ENCODE measurements at places on chromosomes 16 and 17.

DNA sequence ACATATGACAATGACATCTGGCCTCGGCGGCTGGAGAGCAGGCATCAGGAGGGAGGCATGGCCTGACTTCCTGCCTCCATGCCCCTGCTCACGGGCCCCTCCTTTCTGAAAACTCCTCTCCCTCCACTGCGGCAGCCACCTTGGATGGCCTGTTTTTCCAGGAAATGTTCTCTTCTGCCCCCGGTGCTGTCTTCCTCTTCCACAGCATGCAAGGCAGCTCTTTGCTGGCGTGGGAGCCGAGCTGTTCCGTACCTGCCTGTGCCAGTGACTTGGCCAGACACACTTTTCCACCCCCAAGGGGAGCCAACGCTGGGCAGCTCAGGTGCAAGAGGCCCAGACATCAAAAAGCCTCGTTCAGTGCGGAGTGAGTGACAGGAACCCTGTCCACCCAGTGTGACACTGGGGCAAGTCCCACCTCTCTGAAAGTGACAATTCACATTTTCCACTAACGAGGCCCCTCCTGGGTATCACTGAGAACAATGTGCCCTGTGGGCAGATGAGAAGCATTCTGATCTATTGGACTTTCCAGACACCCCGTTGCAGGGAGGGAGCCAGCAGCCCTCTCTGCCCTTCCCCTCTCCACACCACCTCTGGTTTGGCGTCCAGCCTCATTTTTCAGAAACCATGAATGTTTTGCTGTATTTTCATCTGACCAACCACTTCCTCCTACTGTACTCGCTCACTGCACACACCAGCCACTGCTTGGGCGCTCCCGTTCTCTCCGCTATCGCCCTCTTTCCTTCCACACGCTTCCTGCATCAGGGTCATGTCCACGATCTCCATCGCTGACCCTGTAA is 31.2 kb downstream of the NSMCE1 start:
- DNase-seq, result no peak

GRCh38 chr17:50642722-50643656 is 8.3 kb downstream of the ABCC3 start:
- no peak for DNase-seq

DNA sequence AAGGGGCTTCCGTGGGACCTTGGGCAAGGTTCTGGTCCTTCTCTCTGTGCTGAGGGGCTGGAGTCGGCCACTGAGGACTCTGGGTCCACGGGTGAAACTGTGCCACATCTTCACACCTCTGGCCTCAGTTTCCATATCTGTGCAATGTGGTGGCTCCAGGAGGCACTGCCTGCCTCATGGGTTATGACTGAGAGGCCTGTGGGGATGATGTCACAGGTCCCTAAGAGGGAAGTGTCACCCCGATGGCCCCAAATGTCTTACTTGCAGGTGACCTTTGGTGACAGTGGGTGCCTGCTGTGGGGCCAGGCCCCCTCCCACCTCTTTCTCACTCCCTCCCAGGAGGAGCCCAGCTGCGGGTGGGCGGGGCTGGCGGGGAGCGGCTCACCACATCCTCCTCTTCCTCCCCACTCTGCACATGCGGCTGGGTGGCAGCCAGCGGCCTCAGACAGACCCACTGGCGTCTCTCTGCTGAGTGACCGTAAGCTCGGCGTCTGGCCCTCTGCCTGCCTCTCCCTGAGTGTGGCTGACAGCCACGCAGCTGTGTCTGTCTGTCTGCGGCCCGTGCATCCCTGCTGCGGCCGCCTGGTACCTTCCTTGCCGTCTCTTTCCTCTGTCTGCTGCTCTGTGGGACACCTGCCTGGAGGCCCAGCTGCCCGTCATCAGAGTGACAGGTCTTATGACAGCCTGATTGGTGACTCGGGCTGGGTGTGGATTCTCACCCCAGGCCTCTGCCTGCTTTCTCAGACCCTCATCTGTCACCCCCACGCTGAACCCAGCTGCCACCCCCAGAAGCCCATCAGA is at the start of gene IL21R:
IL21R (plus strand) TSS at position 407 of the 801 bp plus-strand sequence. CDS start 27,898 bp downstream, outside the sequence.
- no peak for DNase-seq

- DNase-seq, result no peak
Measured at GRCh38 chr16:22614271-22614947, 103.7 kb downstream of the NPIPB5 start.

- DNase-seq, result no peak
Measured at GRCh38 chr16:72409423-72409822, 237.5 kb upstream of the PMFBP1 start.

GRCh38 chr17:65780111-65780510 is 218.7 kb upstream of the AXIN2 start:
- DNase-seq, result no peak

DNA sequence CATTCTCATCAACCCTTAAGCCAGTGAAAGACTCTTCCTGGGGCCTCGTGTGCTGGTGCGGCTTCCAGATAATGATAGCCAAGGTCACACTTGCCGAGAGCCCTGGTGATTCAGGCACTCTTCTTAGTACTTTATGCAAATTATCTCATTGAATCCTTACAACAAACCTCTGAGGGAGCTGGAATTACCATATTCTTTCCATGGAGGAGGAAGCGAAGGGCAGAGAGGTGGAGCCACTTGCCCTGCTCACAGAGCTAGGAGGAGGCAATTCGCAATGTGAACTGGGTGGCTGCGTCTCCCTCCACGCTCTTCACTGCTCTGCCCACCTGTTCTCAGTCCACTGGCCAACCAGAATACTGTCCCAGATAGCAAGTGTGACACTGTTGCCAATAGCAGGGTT is 409.7 kb downstream of the SNX29 start:
- no peak for DNase-seq

- DNase-seq, result no peak
Measured at GRCh38 chr17:32302860-32303649, 37.4 kb downstream of the RHBDL3 start.

GRCh38 chr16:84959045-84959576 is 52.2 kb downstream of the ZDHHC7 start:
- DNase-seq, result no peak

DNA sequence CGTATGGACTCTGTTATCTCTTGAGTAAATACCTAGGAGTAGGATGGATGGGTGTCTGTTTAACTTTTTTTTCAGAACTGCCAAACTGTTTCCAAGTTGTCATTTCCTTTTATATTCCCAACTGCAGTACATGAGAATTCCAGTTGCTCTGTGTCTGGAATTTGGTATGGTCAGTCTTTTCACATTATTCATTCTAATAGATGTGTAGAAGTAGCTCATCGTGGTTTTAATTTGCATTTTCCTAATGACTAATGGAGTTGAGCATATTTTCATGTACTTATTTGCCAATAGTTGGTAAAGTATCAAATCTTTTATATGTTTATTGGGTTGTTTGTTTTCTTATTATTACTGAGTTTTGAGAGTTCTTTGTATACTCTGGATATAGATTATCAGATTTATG is 27.0 kb downstream of the MRTFB start:
- no peak for DNase-seq

DNA sequence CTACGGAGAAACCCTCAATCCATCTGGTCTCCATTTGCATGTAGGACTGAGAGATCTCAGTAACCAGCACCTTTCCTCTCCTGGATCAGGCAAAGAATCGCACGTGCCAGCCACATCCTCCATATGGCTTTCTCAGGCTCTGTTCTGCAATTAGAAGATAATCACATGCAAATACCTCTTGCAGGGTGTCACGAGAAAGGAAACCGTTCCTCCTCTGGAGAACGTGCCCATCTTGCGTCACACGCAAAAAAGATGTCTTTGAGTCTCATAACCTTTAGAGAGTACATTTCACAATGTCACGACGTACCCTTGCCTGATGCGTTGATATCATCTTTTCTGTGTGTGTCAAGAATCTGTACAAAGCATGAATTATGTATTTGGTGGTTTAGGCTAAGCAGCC is 36.2 kb upstream of the DNAH17 start:
- DNase-seq, result no peak

DNA sequence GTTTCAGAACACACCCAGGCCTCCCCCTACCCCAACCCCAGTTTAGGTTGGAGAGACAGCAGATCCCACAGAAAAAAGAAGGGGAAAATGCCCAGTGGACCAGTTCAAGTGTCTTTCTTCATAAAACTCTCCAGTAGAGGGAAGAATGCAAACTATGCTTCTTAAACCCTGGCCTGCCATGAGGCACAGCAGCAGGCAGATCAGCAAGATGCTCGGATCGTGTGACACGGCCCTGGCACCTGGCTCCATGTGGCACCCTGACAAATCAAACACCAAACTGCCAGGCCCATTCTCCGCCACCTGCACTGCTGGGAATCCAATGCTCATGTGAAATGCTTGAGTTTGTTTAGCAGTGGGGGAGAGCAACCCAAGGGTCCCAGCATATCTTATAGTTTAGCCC is 166.8 kb downstream of the SOX9 start:
- DNase-seq, result no peak

DNA sequence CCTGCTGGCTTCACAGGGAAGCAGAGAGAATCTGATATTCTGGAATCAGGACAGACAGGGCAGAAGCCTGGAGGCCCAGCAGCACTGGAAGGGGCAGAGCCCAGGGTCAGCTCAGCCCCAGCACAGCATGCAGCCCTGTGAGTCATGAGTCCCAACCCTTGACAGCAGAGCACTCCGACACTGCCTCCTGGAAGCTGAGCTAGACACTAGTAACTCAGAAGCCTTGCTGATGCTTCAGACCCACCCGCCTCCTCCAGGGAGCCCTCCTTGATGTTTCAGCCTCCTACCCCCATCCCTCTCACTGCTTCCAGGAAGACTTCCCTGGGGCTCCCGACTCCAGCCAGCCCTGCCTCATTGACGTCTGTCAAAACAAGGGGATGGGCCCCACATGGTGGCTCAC is 6.9 kb downstream of the CAMKK1 start:
- DNase-seq, result no peak

DNA sequence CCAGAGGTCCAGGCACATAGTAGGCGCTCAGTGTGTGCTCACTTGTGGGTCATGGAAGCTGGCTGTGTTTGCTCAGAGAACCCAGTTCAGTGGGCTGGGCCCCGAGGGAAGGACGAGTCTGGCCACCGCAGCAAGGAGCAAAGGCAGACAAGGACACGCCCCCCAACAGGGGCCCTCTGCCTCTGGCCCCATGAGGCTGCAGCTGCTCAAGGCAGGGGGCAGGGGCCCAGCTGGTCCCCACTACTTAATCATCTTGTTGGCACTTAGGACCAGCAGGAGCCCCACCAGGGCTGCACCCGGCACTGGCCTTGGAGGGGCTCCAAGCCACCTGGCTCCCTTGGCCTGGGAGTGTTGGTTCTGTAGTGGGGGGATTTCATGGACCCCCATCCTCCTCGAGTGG is 16.1 kb downstream of the KCNJ12 start:
- no peak for DNase-seq

DNA sequence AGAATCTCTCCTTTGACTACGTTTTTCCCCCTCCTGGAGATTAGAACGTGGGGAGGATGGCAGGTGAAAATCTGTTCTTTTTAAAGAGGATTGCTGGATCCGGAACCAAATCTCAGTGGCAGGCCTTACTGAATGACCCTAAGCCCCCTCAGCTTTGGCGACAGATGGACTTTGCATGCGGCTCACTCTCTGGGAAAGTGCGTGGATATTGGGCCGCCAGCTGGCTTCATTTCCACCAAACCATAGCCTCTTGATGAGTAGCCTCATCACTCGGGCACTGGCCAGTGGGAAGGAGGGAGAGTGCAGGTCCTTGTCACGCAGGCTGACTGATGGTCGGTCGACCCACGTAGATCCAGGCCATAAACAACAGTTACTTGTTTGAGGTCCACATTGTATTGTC is 31.3 kb upstream of the CCDC182 start:
- no peak for DNase-seq

DNA sequence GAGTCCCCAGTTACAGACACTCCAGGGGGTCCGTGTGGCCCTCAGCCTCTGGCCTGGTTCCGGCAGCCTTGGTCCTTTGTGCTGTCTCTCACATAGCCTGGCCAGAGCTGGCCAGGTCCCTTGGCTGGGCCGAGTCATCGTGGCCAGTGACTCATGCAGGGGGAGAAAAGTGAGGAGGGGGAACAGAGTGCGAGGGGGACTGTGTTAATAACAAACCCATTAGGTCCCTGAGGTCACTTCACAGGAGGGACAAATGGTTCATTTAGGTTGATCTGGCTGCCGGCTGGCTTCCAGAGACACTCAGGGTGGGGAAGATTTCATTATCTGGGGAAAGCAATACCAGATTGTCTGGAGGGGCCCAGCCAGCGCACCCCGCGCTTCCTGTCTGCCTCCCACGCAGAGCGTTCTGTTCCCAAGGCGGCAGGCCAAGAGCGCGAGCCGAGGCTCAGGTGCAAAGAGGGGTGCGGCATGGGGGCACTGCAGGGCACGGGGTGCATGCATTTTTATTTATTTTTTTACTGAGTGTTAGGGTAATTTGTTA is 223.1 kb downstream of the SEC14L1 start:
- no peak for DNase-seq

DNA sequence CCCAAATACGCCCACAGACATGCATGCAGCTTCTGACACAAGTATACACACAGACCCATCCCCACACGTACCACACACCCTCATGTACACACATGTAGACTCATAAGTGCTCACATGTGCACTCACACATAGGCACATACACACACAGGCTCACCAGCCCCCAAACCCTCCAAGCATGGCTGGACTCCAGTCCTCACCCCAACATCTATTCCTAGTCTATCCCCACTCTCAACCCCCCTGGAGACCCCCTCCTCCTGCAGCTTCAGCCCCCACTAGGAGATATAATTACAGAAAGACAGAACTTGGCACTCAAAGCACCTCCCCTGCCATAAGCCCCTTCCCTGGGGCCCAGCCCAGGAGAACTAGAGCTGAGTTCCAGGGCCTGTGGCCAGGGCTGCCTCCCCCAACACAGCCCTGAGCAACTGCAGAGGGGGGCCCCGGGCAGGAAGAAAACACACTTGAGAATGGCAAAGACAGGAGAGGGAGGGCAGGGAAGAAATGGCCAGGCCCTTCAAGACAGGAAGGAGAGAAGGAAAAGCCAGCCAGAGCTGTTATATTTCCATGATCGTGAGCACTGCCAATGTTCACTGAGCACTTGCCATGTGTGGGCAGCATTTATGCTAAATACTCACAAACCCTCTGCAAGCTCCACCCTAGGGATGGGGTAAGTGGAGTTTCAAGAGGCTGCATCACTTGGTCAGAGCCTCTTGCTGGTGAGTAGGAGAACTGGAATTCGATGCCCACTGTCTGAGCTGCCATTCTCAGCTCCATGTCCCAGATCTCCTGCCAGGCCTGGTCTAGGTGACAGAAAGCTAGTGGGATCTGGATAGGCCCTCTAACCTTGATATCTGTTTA is 224.5 kb downstream of the ZNF423 start:
- no peak for DNase-seq

GRCh38 chr16:90047714-90048346 is 28.6 kb upstream of the DBNDD1 start:
- DNase-seq, result no peak

GRCh38 chr17:74748529-74749278 is at the start of gene NHERF1:
TSS of gene NHERF1 (plus strand) at chr17:74748628. CDS start at chr17:74748847, 219 bp downstream.
- no peak for DNase-seq

- no peak for DNase-seq
Measured at GRCh38 chr16:77585379-77586251, 136.7 kb upstream of the NUDT7 start.

GRCh38 chr16:68954911-68955635 is 111.7 kb downstream of the TANGO6 start:
- DNase-seq, result no peak

DNA sequence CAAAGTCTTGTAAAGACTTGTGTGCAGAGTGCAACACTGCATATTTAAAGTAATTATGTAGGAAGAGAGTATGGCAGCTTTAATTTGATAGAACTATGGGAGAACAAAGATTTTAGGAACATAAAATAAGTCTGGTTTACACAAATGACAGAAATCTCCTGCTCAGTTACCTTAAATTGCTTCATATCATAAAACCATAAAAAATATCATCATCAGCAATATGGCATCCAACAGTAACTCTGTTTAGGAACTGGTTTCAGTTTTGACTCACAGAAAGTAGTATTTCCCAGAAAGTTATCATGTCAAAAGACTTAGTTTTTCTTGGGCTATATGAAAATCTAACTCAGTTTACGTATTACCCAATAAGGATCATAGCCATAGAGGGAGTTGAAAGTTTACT is 292.1 kb upstream of the PMFBP1 start:
- DNase-seq, result no peak

All from cortex of kidney (tissue), 1 donor.